ENCODE measurements at places on chromosomes 5 and 9. TPM values are rescaled to one million over a fixed set of nuclear protein-coding genes. Genes with fewer than 3 reads are reported as not detected.

DNA sequence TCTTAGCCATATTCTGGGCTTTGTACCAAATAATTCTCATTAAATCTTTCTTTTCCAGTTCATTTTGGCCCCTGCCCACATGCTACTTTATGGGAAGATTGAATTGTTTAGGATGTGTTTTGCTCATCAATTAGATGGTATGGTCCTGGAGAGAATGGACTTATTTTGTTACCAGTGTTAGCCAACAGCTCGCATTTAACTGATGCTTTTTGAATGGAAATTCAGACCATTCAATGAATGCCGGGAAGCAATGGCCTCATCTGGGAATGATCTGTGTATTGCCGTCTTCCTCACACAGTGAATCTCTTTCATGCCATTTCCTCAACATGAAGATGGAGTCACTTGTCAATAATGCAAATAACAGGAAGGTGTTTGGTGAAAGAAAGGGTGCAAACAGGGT lies 370.6 kb upstream of the PIK3R1 start:
- H3K36me3 ChIP-seq, result no peaks in the 10 kb centered on the region
- H3K4me3 ChIP-seq, result no peak overlapping the region
- H3K27ac ChIP-seq, result no peak overlapping the region
- no peaks in the 10 kb centered on the region for H3K4me1 ChIP-seq
- DNase-seq, result no peak

- H3K36me3 ChIP-seq, result no peaks in the 10 kb centered on the region
- H3K27ac ChIP-seq, result no peak overlapping the region
- no peak for DNase-seq
- no peak overlapping the region for H3K4me3 ChIP-seq
- no peaks in the 10 kb centered on the region for H3K27me3 ChIP-seq
- H3K4me1 ChIP-seq, result no peaks in the 10 kb centered on the region
Observed at GRCh38 chr5:83857341-83857740, 136.7 kb upstream of the HAPLN1 start.

DNA sequence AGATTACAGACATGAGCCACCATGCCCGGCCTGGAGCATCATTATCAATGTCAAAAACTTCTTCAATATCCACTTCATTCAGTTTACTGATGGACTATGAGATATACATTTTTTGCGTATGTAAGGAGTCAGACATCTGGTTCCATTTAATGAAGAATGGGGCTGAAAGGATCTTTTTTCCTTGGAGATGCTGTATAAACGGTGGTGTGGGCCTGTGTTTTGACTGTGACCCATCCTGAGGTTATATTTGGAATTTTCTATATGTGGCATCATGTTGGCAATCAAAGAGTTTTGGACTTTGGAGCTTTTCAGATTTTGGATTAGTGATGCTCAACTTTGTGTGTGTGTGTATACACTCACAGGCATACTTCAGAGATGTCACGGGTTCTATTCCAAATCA lies 85.7 kb upstream of the FBXL17 start:
- no peaks in the 10 kb centered on the region for H3K36me3 ChIP-seq
- no peak overlapping the region for H3K4me3 ChIP-seq
- no peaks in the 10 kb centered on the region for H3K27me3 ChIP-seq
- H3K27ac ChIP-seq, result no peak overlapping the region
- DNase-seq, result no peak

DNA sequence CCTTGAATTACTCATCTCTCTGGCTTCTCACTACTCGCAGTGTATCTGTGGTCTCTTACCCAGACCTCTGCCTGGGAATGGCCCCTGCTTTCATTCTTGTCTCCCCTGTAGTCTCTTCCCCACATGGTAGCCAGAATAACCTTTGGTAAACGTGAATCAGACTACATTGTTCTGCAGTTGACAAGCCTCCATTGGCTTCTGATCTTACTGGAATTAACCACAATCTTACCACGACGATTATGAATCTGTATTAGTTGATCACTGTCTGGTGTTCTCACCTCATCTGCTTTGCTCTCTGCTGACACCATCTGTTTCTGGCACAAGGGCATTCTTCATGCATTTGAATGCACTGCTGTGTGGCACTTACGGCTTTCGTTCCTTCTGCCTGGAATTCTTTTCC lies 781.2 kb downstream of the MTRR start:
- H3K27me3 ChIP-seq, result no peaks in the 10 kb centered on the region
- no peaks in the 10 kb centered on the region for H3K36me3 ChIP-seq
- H3K4me3 ChIP-seq, result no peak overlapping the region
- no peaks in the 10 kb centered on the region for H3K4me1 ChIP-seq
- DNase-seq, result no peak

Gene VCAN
- total RNA-seq, result 12.3 TPM

DNA sequence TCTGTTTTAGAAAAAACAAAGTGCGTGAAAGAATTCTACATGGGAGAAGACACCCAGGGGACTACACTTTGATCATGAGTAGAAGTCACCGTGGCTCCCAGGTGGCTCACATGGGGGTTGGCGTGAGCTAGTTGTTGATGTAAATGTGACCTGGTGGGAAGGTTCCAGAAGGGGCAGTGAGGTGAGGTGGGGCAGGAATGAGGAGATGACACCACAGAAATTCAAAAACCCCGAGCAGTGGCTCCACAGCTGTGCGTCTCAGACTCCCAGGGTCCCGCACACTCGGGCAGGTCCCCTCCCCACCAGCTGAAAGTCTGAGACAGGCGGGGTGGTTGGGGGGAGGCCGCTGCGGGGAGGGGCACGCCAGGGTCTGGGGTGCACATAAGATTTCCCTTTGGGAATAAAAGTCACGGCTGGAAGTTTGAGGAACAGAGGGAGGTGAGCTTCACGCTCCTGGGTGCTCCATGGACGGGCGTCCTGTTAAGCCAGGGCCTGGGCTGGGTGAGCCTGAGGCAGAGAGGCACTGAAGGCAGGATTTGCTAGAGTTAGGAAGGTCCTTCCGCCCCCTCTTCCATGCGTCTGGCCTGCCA lies 29.9 kb downstream of the GLT6D1 start:
- H3K4me3 ChIP-seq, result no peak overlapping the region
- no peaks in the 10 kb centered on the region for H3K27me3 ChIP-seq
- H3K27ac ChIP-seq, result no peak overlapping the region

Gene ISOC1
- 29.7 TPM for total RNA-seq
